ENCODE measurements at places on chromosomes 16 and 17.
A peak's percentile ranks its signal among the peaks of the same experiment; 100 is the strongest.

- H3K4me1 ChIP-seq: peaks cover 20% of the 10 kb centered on the region
- H3K36me3 ChIP-seq: peaks cover 16% of the 10 kb centered on the region
- H3K27me3 ChIP-seq: no peaks in the 10 kb centered on the region
- H3K27ac ChIP-seq: peak overlapping the region; percentile 80
- no peak overlapping the region for H3K4me3 ChIP-seq
These were observed 26.0 kb downstream of the NME3 start for GRCh38 chr16:1745181-1745899.

DNA sequence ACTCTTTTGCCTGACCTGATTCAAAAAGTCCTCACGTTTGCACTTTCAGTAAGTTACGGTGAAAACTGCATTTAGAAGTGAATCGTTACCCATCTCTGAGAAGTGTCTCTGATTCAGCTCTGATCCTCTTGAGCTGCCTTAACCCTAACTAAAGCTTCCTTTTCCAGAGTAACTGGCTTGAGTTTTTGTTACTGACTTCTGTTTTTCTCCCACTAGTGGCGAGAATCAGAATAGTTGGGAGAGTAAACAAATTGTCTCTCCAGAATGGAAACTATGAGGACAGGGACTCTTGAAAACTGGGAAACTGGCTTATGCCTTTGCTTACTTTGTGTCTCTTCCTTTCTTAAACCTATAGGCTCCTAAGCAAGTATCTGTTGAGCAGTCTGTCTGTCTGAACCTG, 31.3 kb upstream of the KPNB1 start:
- H3K36me3 ChIP-seq: peaks cover 90% of the 10 kb centered on the region
- H3K27me3 ChIP-seq: no peaks in the 10 kb centered on the region
- no peak for DNase-seq
- H3K27ac ChIP-seq: no peak overlapping the region
- peaks cover 26% of the 10 kb centered on the region for H3K4me1 ChIP-seq
- no peak overlapping the region for H3K4me3 ChIP-seq

GRCh38 chr16:28549301-28549899, 4.3 kb upstream of the SGF29 start:
- H3K4me1 ChIP-seq: peaks cover 4% of the 10 kb centered on the region
- no peak overlapping the region for H3K4me3 ChIP-seq
- no peak for DNase-seq

DNA sequence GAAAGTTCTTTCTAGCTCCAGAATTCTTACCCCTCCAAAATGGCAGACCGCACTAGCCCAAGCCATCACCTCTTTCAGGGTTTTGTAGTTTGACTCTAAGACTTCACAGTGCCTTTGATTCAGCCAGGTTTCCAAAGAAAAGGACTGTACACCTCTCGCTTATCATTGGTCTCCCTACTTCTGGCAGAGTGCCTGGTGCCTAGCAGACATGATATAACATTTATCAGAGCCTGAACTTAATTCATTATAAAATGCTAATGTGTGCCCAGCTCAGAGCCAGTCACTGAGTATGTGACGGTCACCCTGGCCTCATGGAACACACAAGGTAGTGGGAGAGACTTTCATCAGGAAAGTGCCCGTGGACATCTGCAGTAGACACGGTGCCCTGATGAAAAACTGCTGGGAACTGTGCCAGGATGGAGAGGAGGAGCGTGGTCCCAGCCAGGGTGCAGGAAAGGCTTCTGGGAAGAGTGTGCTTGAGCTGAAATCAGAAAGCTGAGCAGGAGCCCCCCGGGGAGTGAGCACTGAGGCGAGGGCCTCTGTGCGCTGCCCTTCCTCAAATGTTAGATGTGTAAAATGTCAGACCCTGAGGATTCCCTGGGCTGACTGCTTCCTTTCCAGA, 34.3 kb upstream of the LGALS9 start:
- DNase-seq: no peak
- H3K27ac ChIP-seq: no peak overlapping the region
- H3K4me1 ChIP-seq: peaks cover 3% of the 10 kb centered on the region
- no peak overlapping the region for H3K4me3 ChIP-seq
- no peaks in the 10 kb centered on the region for H3K36me3 ChIP-seq

- H3K27me3 ChIP-seq: no peaks in the 10 kb centered on the region
- H3K36me3 ChIP-seq: no peaks in the 10 kb centered on the region
- H3K4me1 ChIP-seq: no peaks in the 10 kb centered on the region
- H3K27ac ChIP-seq: no peak overlapping the region
These were observed 72.8 kb upstream of the DYNLRB2 start for GRCh38 chr16:80468029-80468428.

- no peak overlapping the region for H3K4me3 ChIP-seq
- H3K27ac ChIP-seq: peak overlapping the region; percentile 80
- H3K4me1 ChIP-seq: peaks cover 22% of the 10 kb centered on the region
- DNase-seq: no peak
These were observed 229.6 kb downstream of the PARN start for GRCh38 chr16:14400285-14400977.

GRCh38 chr17:79529661-79530081, 81.2 kb downstream of the RBFOX3 start:
- no peaks in the 10 kb centered on the region for H3K36me3 ChIP-seq
- peaks cover 76% of the 10 kb centered on the region for H3K27me3 ChIP-seq
- DNase-seq: no peak
- H3K4me3 ChIP-seq: no peak overlapping the region
- no peak overlapping the region for H3K27ac ChIP-seq

GRCh38 chr17:74430706-74431567, 951 bp upstream of the GPRC5C start:
- peaks cover 17% of the 10 kb centered on the region for H3K4me1 ChIP-seq
- no peaks in the 10 kb centered on the region for H3K36me3 ChIP-seq
- no peaks in the 10 kb centered on the region for H3K27me3 ChIP-seq
- DNase-seq: no peak

DNA sequence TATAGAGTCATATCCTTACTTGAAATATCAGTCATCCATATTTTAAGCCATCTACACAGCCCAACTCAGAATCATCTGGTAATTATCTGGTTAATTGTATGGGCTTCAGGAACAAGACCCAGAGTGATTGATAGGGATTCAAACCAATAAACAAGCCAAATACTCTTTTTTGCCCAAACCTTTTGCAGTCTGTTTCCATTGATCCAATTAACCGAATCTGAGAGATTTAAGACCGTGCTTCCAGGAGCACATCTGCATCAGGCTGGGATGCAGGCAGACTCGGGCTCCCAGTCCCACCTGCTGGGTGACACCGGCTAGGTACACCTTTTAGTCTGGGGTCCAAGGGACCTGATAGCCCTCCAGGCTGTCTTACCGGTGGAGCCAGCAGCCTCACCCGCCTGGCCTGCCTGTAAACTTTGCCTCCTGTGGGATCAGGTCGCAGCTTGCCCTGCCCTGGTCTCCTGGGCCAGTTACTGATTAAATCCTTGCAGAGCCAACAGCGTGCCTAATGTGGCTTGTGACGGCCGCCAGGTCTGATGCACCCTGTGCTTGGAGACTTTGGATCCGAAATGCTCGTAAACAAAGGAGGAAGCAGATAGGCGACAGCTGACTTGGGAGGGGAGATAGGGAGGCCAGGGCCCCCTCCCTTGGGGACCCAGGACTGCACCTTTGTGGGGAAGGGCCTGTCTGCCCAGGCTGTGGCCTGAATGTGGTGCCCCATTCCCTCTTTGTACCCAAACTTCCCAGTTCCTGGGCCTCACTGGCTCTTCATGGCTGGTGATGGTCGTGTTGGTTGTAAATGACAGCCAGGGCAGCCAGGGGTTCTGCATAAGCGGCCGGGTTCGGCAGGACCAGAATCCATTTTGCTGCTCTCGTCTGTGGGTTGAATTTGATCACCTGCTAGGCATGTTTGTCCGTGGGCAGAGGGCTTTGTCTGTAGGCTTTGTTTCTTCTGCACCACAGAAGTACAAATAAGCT, 3.8 kb downstream of the CMIP start:
- peak overlapping the region; percentile 88 for H3K27ac ChIP-seq
- no peak for DNase-seq
- H3K4me3 ChIP-seq: peak overlapping the region; percentile 60
- H3K4me1 ChIP-seq: peaks cover 26% of the 10 kb centered on the region

GRCh38 chr17:33927732-33928133, 327.4 kb upstream of the CCL2 start:
- H3K27me3 ChIP-seq: peaks cover 6% of the 10 kb centered on the region
- H3K4me1 ChIP-seq: no peaks in the 10 kb centered on the region
- no peak overlapping the region for H3K4me3 ChIP-seq
- no peaks in the 10 kb centered on the region for H3K36me3 ChIP-seq

DNA sequence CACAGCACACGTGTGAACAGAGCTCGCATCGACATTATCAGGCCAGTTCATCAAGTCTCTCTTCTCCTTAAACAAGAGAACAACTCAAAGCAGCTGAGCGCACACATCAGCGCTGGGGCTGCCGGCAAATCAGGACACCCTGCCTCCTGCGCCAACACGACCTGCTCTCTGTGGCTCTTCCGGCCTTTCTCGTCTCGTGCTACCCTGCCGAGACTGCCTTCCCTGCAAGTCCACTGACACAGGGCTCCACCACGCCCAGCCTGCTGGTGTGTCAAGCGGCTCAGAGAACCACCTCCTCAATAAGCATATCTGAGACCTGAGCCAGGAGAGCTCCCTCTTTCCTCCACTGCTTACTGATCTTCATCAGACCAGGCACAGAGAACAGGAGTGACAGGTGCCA, 96.9 kb downstream of the ZNF778 start:
- DNase-seq: no peak
- H3K27ac ChIP-seq: peak overlapping the region; percentile 98
- H3K4me1 ChIP-seq: peaks cover 48% of the 10 kb centered on the region
- H3K27me3 ChIP-seq: no peaks in the 10 kb centered on the region
- H3K36me3 ChIP-seq: peaks cover 55% of the 10 kb centered on the region

DNA sequence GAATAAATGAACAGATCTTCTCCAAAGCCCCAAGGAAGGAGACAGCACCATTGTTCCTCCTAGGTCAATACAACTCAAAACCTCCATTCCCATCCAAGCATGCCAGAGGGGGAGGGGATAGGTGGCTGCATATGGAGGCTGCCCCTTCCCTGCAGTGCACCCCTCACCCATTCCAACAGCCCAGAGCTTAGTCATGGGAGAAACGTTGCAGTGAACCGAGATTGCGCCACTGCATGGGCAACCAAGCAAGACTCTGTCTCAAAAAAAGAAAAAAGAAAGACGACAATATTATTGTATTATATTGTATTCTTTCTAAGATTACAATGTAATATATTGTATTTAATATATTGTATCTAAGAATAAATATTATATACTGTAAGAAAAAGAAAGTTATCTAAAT, 36.4 kb upstream of the CD300E start:
- H3K4me3 ChIP-seq: no peak overlapping the region
- H3K4me1 ChIP-seq: no peaks in the 10 kb centered on the region
- H3K27me3 ChIP-seq: peaks cover 31% of the 10 kb centered on the region
- no peak for DNase-seq
- H3K27ac ChIP-seq: no peak overlapping the region

DNA sequence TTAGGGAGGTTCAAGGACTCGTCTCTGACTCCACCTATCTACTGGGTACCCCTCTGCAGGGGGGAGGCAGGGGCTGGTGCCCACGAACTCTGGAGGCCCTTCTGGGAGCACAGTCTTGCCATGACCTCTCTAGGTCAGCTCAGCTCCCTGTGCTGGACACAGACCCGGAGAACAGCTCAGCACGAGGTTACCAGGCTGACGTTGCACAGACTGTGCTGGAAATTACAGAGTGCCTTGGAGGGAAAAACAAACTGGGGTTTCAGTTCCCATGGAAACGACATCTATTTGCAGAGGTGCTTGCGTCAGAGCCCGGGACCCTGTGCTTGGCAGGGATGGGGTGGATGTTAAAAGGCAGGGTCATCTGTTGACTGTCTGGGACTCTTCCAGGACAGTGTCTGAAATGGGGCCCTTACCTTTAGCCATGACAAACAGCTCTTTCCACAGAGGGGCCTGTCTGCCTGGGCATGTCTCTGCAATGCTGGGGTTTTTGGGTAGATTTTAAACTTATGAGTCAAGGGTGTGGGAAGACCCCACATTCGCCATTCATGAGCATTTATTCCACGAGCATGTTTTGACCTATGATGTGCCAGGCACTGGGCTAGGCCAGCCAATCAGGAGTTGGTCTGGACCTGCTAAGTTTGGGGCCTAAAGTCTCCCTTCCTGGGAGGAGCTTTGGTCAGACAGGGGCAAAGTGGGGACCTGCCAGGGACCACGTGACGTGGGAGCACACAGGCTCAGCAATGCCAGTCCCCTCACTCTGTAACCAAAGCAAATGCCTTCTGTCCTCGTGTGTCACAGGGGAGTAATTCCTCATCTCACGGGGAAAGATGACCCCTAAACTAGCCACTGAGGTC, 22.5 kb downstream of the CCR7 start:
- no peaks in the 10 kb centered on the region for H3K27me3 ChIP-seq
- peaks cover 34% of the 10 kb centered on the region for H3K4me1 ChIP-seq
- peak overlapping the region; percentile 85 for H3K27ac ChIP-seq
- no peaks in the 10 kb centered on the region for H3K36me3 ChIP-seq

DNA sequence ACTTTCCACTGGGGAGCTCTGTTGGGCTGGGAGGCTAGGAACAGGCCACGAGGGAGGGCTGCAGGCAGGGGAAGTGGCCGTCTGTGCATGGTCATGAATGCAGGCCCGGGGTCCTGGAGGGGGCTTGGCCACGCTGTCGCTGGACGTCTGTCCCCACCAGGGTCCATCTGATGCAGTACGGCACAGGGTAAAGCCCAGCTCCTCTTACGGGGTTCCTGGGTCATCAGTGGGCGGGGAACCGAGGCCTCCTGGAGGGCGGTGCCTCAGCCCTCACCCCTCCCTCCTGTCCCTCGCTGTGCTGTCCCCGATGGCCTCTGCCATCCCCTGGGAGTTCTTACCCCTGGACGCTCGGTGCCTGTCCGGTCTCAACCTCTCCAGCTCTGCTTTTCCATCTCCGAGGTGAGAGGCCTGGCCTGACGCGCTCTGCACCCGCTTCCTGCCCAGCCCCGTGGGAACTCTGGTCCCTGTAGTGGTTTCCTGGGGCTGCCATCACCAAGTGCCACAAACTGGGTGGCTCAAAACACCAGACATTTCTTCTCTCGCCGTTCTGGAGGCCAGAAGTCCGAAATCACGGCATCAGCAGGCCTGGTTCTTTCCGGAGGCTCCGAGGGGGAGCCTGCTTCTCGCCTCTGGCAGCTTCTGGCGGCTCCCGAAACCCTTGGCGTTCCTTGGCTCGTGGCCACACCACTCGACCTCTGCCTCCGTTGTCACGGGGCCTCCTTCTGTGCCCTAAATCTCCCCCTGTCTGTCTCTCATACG, 182.8 kb downstream of the SEC14L1 start:
- H3K36me3 ChIP-seq: peaks cover 41% of the 10 kb centered on the region
- no peaks in the 10 kb centered on the region for H3K27me3 ChIP-seq

DNA sequence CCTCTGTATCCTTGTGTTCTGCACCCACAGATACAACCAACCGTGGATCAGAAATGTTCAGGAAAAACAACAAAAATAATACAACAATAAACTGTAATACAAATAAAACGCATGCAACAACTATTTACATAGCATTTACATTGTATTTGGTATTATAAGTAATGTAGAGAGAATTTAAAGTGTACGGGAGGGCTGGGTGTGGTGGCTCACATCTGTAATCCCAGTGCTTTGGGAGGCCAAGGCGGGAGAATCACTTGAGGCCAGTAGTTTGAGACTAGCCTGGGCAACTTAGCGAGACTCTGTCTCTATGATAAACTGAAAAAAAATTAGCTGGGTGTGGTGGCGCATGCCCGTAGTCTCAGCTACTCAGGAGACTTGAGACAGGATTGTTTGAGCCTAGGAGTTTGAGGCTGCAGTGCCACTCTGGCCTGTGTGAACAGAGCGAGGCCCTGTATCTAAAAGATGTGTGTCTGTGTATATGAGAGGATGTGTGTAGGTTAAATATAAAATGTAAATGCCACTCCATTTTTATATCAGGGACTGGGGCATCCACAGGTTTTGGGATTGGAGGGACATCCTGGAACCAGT, 13.3 kb downstream of the SEC14L1 start:
- H3K4me3 ChIP-seq: no peak overlapping the region
- no peaks in the 10 kb centered on the region for H3K27me3 ChIP-seq
- H3K36me3 ChIP-seq: peaks cover 40% of the 10 kb centered on the region
- H3K4me1 ChIP-seq: peaks cover 19% of the 10 kb centered on the region
